ENCODE measurements at places on chromosomes 2 and 18.

DNA sequence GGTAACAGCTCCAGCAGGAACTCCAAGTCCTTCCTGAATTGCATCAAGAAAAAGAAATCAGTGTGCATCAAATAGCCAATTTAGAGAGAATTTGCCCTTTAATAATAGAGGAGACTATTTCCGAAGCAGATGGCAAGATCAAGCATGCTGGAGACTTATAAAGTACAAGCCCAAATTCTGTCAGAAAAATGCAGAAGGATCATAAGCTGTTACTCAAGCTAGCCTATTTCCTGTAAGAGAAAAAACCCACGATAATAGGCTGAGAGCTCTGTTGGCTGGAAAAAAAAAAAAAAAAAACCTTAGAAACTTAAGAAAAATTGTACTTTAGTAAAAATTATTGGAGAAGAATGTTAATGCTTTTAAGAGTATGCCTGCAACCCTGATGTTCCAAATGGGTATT, 24.4 kb upstream of the ITM2C start:
- no peak for DNase-seq

DNA sequence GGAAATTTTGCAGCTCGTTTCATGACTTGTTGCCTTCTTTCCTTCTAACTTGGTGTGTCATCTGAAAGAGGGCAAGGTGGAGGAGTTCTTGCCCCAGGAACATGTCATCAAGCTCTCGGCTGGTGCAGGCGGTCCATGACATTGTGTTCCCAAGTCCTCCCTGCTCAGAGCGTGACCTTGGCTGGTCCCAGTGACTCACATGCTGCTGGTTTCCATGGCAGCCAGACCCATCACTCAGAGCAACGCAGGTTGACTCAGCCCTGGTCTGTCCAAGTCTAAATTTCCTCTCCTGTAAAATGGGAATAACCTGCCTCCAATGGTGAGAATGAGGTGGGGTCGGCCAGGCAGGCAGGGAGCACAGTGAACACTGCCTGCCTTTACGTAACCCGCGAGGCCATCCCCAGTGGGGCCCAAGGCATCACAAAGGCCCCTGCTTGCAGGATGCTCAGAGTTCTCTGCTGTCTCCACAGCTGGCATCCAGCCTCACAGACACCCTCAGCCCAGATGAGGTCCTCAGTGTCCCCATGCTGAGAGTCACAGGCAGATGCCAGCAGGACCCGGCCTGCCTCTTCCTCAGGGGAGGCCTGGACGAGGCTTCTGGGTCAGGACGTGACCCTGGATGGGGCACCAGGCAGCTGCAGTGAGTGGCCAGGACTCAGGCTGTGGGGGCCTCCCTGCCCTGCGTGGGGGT, 143.7 kb downstream of the TPO start:
- DNase-seq: no peak

GRCh38 chr18:46260016-46260878, 156.1 kb downstream of the HAUS1 start:
- no peak for DNase-seq

- no peak for DNase-seq
Measured at GRCh38 chr2:81002906-81003305, 698.4 kb upstream of the LRRTM1 start.

DNA sequence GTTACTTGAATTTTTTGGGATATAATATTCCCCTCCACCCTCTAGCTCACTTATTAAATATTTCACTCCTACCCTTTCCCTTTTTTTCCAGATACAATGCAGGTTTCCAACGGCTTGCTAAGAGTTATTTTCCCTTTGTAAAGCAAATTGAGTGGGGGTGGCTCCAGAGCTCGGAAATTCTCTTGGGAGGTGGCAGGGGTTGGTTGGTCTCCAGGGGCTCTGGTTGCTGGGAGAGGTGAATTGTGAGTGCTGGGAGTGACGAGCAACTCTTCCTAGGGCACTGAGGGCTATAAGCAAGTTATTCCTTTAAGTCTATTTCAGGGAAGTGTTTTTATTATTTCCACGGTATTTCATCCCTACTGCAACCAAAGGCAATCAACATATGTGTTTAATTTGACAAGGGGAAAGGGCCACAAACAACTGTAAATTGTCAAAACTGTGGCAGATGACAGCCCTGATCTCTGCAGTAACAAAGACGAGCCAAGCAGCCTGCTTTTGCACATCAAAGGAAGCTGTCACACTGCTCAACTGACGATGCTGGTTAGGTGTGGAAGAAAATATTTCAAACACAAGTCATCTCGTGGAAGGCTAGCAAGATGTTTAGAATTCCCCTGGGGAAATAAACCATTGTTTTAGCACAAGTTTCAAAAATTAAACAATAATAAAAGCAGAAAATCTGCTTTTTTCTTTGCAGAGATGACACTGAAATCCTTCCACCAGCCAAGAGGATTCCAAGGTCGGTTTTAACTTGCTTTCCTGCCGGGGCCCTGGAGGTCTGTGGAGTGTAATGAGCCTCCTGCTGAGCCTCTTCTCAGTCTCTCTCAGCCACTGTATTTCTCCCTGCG, 34.8 kb upstream of the ASXL2 start:
- DNase-seq: no peak

DNA sequence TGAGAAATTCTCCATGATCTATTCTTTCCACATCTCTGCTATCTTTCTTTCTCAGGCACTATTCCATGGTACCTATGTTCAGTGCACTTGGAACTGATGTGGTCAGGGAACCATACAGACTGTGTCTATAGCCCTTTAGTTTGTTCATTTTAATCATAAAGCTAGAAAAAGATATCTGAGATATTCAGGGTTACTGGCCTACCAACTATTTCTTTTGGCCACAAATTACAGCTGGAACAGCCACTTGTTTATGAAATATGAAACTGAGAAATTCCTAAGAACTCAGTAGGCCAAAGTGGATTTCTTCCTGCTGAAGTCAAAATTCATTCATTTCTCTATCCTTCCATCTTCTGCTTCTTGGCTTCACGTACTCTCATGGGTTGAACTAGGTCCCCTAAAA, 22.8 kb upstream of the LYPD1 start:
- no peak for DNase-seq

DNA sequence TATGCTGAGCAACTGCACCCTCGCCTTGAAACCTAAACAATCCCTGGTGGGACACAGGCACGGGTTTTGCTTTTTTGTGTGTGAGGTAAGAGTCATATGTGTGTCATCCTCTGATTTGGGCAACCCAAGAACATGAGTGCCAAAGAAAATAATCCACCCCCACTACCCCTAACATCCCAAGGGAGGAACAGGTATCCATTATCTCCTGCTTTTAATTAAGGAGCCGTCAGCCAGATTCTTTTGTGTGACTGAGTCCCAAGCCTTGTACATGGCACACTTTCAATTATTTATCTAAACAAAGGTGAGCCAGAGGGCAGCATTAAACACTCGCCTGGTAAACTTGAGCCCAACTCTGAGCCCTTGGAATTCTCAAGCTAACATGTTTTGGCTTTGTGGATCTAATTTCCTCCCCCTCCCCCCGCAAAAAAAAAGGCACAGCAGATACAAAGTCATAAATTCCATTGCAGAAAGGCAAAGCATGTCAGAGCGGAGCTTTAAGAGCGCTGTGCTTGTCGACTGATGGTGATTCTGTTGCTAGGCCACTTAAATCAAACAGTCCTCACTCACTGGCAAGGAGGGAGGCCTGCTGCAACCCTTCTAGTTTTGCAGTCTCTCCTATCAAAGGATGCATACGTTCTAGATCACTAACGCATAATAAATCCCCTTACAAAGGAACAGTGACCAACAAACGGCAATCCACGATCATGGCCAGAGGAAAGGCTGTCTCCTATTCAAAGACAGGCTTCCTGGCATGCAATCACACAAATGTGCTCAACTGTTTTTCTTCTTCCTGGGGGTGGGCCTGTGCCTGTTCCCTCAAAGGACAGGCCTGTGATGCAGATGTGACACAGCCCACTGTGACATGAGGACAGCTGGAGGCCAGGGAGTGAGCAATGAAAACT, 143.5 kb upstream of the LMAN1 start:
- DNase-seq: peak; percentile 24

DNA sequence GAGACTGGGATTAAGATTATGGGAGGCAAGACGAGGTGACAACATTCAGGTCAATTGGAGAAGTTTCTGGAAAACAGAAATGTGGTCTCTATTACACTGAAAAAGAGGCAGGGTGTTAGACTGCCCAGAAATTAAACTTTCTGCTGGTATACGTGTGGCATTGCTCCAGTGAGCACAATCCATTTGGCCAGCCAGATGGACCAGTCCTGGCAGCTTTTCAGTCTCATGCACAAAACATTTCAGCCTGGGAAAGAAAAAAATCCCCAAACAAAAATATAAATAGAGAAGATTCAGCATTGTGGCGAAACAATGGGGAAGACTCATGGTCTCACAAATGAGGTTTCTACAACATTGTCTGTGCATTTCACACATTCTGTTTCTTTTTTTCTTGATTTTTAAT, 113.9 kb downstream of the HNMT start:
- no peak for DNase-seq

DNA sequence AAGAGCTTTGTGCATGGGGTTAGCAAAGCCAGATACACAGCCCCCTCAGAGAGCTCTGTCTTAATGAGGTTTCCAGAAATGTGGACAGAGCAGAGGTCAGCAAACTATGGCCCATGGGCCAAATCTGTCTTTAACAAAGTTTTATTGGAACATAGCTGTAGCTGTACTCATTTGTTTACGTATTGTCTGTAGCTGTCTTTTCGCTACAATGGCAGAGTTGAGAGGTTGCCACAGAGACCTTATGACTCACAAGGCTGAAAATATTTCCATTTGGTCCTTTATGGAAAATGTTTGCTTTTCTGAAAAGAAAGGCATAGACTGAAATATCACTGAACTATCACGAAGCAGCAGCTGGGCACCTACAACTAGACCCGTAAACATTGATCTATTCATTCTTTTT, 841.8 kb downstream of the SLC4A3 start:
- DNase-seq: no peak

DNA sequence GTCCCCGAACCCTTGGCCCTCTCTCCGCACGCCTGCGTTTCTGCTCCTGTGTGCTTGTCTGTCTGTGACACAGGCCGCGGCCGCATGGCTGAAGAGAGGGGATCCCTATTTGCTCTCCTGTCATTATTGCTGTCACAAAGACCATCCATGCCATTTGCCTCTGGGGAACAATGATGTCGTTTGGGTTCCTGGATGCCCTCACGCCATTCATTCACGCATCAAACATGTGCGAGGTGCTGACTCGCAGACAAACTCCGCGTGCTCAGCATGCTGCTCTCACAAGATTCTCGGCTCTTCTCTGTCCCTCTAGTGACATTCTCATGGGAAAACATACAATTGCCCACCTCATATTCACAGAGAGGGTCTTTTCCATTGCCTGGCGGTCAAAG, 67.8 kb downstream of the ASB1 start:
- DNase-seq: no peak

GRCh38 chr18:703213-703967, 9.0 kb downstream of the ENOSF1 start:
- no peak for DNase-seq

- no peak for DNase-seq
Measured at GRCh38 chr2:167297292-167297691, 409.0 kb downstream of the XIRP2 start.

DNA sequence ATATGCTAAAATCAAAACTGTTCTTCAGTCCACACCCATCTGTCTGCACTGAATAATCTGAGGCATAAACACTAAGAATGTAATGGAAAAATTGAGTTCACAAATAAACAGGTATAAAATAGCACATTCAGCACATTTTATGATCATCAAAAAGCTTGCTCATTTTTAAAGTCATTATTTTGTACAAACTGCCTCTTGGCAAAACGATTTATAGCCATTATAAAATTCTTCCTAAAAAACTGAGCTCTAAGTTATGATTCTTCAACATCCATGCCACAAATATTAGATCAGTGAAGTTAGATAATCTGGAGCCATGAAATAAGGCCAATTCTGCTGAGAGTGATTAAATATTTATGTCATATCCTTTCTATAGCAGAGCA, 233.5 kb downstream of the DYM start:
- no peak for DNase-seq

DNA sequence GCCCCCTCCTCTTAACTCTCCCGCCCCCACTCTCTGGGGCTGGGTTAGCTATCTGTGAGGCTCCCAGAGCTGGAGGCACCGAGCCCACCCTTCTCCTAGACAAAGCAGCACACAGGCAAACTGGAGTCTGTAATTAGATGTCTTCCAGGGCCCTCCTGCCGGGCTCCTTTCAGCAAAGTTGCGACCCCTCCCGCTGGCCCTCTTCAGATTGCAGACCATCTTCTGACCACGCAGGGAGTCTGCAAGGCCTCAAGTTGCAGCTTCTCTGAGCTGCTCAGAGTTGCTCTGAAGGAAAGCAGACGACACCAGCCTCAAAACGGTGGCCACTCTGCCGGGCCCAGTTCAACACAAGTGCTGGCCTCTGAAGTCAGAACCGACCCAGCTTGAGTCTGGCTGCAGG, 228.4 kb upstream of the COPS8 start:
- DNase-seq: no peak

DNA sequence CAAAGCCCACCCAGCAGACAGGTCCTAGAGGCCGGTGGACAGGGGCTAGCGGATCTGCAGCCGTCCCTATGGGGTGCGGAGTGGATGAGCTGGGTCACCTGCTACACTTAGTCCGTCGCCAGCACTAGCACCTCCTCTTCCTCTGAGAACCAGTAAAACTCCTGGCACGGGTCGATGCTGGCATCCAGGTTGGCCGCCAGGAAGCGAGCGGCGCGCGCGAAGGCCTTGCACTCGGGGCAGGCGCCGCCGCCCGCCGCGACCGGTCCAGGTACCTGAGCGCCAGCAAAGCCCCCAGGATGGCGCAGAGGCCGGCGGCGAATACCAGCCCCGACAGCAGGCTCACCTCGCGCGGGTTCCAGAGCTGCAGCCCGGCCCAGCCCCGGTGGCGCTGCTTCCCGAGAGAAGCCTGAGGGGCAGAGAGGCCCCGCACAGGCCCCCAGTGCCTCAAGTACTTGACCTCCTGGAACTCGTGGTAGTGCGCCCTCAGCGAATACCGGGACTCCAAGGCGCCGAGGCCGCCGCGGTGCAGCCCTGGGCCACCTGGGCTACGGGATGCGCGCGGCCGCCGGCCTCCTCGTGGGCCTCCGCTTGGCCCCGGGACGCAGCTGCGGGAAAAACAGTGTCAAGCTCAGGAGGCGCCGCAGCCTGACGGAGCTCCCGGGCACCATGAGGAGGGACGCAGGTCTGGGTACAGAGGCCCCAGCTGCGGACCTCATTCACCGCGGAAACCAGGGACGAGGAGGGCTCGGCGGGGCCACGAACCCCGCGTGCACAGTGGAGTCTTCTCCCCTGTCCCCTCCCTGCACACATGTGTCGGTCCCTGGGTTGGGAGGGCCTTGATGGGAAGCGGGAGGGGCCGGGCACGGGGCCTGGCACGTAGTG, 27.5 kb upstream of the ALPP start:
- no peak for DNase-seq

GRCh38 chr2:181444654-181445053, 12.5 kb upstream of the ITGA4 start:
- no peak for DNase-seq
